ENCODE measurements at places on chromosomes 7 and 10.
A peak's percentile ranks its signal among the peaks of the same experiment; 100 is the strongest.

DNA sequence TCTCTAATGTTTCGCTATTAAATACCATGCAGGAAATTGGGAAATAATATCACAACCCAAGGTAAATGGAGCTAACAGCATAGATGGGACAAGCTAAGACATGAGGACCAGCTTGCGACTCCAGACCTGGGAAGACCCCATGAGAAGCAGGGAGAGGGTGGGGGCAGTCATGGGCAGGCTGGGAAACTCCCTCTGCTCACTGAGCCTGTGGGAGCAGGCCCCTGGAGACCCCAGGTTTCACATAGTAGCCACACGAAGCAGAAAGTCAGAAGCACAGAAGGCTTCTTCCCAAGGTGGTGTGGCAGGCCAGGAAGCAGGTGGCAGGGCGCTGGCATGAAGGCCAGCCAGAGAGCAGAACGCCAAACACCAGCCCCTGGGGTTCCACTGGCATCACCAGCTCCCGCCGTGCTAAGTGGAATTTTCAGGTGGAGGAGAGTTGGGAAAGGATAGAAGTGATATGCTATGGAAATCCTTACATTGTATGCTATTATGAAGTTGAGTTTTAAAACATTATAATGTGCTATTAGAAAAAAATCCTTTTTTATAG is 99.9 kb upstream of the RNF32 start:
- no peak for DNase-seq

DNA sequence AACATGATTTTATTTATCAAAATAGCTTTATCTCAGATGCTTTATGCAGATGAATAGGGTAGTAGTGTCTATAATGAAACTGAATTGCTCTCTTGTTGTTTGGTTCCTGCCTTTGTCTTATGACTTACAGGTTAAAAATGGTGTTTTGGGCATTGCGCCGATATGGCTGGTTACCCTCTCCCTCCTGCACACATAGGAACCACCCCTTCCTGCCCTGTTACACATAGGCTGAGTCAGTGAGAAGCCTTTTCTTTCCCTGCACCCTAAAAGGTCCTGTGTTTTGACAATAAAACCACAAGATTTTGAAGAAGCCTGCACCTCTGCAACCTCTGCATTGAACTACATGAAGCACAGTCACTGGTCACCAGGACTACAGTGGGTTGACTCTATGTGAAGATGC is 655.8 kb upstream of the ANKRD30A start:
- no peak for DNase-seq

DNA sequence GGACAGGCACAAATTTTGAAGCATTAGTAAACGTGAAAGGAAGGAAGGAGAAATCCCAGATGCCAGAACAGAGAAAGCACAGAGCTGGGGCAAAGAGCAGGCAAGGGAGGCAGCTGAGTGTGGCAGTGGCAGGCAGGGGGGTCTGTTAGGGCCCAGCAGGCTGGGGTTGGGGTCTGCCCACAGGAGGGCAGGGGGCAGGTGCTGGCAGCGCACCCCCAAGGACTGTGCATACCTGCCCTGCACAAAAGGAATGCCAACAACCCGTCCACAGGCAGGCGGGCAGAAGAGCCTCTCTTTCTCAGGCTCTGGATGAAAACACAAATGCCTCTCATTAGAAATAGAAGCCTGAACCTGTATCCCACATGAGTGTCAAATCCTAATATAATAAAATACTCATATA is 552.3 kb downstream of the PTPRN2 start:
- no peak for DNase-seq

- DNase-seq, result peak; percentile 32
Observed at GRCh38 chr10:103193107-103193819, at the start of gene NT5C2. Gene NT5C2, minus strand, starts transcription at chr10:103193272. Its CDS starts 18,314 bp downstream, at chr10:103174958.

DNA sequence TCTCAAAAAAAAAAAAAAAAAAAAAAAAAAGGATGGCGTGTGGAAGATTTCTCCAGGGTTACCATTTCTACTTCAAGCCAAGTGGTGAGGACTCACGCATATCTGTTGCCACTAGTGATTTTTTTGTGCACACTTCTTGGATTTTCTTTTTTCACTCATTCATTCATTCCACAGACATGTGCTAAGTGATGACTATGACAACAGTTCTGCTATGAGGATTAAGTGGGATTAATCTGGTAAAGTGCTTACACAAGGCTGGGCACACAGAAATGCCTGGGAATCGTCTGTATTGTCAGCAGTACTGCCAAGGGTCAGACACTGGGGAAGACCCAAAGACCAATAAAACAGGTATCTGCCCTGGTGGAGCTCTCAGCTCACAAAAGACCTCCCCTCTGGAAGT is 6.3 kb upstream of the OPN1SW start:
- no peak for DNase-seq

DNA sequence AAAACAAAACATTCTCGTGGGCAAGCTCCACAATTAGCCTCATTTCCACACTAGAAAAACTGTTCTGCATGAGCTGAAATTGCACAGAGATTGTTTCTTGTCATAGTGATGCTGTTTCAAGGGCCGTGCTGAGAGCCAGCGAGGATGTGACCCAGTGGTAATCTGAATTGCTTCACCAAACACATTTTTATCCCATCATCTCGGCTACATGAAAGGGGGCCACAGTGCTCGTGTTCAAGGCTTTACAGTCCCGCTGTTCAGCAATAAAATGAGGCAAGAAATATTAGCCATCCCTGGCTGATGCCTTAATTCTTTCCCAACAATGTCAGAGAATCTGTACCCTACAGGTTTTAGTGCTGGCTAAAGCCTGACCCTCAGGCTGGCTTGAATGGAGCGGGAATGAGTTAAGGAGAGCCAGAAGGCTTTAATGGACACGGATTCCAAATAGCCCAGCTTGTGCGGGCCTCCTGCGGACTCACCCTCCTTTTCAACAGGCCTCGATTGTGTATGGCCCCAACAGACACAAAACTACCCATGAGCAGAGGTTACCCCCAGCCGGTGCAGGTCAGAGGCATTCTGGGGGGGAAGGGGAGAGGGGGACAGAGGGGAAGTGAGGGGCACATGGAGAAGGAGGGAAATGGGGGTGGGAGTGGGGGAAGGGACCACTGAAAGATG is 2.0 kb upstream of the GDF10 start:
- DNase-seq, result no peak

DNA sequence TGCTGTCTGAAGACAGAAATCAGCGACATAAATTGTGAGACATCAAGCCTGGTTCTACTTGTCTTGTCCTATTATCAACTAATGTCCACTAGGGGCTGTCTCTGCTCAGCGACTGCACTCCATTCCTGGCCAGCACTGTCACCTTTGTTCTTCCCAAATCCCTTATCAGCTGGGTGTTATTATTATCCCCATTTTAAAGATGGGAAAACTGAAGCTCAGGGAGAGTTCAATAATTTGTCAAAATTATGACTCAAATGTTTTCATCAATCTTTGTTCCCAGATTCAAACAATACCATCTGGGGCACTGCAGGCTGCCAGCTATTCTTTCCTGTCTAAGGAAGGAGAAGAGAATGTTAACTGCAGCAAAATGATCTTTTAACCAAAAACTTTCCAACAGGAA is 431.6 kb upstream of the NFE2L3 start:
- no peak for DNase-seq
